Foreskin melanocyte (primary cell): ENCODE measurements at places on chromosomes 4 and X.

GRCh38 chr4:120843849-120844527, 78.5 kb downstream of the PRDM5 start:
- no peak for DNase-seq

DNA sequence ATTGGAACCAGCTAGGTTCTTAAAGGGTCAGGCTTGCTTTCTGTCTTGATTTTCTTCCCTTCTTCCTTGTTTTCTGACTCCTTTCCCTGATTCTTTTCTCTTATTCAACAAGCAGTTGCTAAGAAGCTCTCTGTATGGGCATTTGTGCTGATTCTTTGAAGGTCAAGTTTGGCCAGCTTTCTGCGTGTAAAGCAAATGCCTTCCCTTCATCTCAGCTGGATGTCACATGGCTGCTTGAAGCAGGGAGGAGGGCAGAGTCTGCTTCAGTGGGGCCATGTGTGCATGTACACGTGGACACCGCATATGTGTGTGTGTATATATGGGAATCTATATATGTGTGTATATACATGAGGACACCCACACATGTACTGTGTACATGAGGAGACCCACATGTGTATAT, 139.9 kb upstream of the ATP6AP2 start:
- DNase-seq = peak; percentile 74

GRCh38 chr4:64581422-64581821, 172.2 kb upstream of the TECRL start:
- DNase-seq = no peak

DNA sequence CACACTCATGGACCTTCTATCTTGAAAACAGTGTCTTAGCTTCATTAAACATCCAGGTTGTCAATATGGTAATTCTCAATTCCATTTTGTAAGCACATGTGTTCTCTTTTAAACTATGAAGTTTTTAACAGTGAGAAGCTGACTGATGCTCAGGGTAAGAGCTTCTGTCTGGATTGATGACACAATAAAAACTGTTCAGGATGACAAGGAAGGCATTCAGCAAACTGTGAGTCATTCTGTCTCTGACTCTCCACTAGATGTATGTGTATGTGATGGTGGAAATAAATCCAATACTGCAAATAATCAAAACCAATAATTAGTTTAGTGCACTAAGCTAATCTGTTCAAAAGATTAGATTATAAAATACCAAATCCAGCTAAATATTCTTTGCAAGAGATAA, 115.3 kb upstream of the ARX start:
- peak; percentile 24 for DNase-seq

DNA sequence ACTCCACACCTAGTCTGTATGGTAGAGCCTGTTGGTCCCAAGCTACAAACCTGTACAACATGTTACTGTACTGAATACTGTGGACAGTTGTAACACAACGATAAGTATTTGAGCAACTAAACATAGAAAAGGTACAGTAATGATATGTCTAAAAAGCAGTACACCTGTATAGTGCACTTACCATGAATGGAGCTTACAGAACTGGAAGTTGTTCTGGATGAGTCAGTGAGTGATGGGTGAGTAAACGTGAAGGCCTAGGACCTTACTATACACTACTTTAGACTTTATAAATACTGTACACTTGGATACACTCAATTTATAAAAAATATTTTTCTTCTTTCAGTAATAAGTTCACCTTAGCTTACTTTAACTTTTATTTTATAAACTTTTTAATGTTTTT, 104.0 kb downstream of the TMA16 start:
- DNase-seq = no peak

DNA sequence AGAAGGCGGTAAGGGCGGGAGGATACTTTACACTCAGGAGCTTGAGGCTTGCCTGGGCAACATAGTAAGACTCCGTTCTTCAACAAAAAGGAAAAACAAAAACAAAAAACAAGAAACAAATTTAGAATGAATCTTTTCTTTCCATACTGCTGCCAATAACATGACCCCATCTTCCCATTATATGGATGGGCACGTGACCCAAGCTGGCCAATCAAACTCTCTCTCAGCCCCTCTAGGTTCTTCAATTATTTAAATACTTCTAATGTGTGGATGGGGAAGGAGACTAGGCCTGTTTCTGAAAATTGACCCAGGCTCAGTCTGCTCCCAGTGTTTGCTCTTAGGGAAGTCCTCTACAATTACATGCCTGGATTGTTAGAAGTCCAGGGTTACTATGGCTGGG, 22.2 kb upstream of the ATP6AP2 start:
- DNase-seq = no peak

- DNase-seq = no peak
Observed at GRCh38 chrX:25017667-25018247, 2.0 kb upstream of the ARX start.

- DNase-seq = no peak
Observed at GRCh38 chr4:19304028-19304427, 947.7 kb upstream of the SLIT2 start.

DNA sequence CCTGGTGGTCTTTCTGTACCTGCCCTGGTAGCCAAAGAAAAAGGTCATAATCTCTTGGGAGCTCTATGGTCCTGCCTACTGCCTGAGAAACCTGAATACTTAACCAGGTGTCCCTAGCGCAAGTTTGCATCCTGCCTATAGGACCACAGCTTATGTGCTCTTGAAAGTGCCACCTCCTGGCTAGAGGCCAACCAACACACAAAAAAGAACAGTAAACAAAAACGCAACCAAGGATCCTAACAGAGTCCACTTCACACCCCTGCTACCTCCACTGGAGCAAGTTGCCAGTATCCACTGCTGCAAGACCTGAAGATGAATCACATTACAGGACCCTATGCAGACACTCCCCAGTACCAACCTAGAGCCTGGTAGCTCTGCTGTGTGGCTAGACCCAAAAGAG, 103.2 kb upstream of the PABPC5 start:
- no peak for DNase-seq

DNA sequence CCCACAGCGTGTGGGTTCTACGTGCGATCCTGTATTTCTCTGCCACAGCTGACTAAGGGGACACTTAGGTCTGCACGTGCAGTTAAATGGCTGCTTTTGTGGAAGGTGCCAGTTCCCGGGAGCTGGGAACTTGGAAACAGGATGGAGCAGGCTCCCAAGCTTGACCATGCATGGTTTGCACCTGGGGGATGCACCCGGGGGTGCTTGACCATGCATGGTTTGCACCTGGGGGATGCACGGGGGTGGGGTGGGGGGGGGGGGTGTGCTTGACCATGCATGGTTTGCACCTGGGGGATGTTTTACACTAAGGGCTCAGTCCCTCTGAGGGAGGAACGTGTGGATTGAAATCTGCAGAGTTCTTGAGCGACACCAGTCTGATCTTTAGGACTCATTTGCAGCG, 5.7 kb downstream of the WFS1 start:
- no peak for DNase-seq

DNA sequence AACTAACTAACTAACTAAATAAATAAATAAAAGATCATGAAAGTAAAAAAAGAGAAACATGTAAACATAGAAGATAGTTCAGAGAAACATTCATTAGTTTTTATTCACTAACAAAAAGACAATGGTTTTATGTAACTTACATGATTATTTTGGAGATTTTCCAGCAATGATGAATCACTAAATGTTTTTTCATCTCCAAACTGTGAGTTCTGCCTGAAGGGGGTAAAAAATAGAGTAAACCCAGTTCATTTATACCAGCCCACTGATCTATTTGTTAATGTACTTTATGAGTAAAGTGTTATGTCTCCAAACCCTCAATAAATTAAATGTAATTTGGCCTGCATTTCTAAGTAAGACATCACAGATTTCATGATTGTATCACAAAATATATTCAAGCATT, 101.1 kb downstream of the ATP8A1 start:
- DNase-seq = peak; percentile 19

- no peak for DNase-seq
Observed at GRCh38 chr4:22428441-22428840, 87.4 kb downstream of the ADGRA3 start.

GRCh38 chr4:10020871-10021652, at the start of gene SLC2A9:
Gene SLC2A9 (minus strand): TSS chr4:10021497. CDS start chr4:10021429, 68 bp downstream.
- DNase-seq = no peak

DNA sequence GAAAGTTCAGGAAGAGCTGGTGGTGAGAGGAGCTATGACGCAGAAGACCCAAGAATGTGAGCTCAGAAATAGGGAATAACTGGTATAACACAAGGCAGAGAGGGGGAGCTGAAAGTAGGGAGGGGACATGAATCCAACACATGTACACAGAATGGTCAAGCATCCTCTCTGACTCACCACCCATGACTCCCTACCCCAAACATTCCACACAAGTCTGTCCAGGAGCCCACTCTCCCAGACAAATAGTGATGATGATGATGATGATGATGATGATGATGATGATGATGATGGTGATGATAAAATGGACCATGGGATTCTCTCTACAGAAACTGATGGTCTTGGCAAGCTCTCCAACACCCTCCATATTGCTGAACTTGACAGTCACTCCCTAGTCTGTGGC, 46.4 kb downstream of the NAT8L start:
- DNase-seq = no peak

GRCh38 chr4:5267408-5267807, 216.1 kb downstream of the STK32B start:
- DNase-seq = no peak

DNA sequence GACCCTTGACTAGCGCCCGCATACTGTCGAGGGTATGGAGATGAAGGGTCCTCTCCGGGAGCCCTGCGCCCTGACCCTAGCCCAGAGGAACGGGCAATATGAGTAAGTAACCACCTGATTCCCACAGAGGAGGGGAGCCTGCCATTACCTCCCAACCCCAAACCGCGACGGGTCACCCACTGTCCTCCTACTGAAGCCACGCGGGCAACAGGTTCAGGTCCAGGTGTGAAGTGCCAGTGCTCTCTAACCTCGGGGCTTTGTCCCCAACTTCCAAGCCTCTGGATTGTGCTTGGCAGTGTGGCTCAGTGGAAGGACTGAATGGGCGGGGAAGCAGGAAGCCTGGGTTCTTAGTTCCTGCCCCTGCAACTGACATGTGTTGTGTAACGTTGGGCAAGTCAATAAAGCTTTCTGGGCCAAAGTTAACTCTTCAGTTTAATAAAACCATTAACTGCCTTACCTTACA, 694 bp downstream of the OCRL start:
- DNase-seq = no peak

DNA sequence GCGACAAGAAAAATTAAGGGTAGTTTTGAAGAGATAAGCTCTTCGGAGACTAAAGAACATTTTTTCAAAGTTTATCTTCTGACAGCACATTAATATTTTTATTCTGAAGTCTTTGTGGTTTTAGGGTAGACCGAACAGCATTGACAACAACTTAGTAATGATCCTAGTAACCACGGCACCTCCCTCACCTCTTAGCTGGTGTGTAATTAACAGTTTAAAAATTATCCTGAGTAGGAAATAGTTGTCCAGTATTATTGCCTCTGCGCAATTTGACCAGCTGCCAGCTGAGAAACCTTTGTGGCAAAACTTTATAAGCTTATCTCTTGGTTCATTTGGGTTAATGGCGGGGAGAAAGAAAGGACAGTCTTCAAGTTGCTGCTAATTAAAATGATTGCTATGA, 213.6 kb downstream of the CBLL2 start:
- DNase-seq = no peak

DNA sequence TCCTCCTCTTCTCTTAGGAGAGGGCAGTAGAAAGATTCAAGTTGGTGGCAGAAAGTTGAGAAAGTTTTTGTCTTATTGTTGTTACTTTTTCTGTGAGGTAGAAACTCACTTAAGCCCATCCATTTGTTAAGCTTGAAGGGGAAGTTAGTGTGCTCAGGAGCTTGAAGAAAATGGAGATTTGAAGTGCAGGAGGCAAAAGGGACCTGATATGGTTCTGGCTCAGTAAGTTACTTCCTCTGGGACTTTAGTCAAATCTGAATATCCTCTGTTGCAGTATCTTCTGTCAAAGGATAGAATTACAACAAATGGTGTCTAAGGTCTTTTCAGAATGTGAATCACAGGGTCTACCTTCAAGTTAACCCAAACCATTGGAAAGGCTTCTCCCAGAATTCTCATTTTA, 46.2 kb downstream of the CXCL13 start:
- DNase-seq = no peak

DNA sequence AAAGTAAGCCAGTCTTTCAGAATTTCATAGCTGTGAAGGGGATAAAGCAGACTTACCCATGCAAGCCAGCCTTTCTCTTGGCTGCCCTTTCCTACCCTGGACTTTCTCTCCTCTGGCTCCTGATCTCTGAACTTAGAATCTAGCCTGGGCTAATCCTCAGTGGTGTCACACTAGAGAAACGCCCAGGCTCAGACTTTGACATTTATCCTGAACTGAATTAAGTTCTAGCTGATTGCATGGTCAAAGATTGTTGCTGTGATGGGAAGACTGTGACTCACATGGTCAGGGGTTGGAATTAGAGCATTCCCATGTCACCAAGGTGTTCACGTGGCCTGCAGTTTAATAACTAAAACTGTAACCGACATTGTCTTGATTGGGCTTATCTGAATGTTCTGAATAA, 469.5 kb upstream of the FAT1 start:
- DNase-seq = no peak

- DNase-seq = no peak
Observed at GRCh38 chr4:118941149-118941548, 52.5 kb downstream of the SYNPO2 start.

DNA sequence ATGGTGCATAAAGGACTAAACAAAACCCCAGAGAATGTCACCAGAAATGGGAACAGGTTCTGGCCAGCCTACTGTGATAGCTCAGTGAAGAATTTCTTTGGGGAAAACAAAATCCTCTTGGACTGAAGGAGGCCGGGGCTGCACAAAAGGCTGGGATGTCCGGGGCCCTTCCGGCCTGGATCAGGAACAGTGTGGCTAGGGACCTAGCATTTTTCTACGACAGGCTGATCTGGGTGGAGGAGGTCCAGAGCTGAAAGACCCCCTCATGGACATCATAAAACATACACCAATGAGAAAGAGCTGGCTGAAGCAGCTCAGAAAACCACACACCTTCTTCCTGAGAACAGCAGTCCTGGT, 94.7 kb downstream of the BCOR start:
- no peak for DNase-seq

DNA sequence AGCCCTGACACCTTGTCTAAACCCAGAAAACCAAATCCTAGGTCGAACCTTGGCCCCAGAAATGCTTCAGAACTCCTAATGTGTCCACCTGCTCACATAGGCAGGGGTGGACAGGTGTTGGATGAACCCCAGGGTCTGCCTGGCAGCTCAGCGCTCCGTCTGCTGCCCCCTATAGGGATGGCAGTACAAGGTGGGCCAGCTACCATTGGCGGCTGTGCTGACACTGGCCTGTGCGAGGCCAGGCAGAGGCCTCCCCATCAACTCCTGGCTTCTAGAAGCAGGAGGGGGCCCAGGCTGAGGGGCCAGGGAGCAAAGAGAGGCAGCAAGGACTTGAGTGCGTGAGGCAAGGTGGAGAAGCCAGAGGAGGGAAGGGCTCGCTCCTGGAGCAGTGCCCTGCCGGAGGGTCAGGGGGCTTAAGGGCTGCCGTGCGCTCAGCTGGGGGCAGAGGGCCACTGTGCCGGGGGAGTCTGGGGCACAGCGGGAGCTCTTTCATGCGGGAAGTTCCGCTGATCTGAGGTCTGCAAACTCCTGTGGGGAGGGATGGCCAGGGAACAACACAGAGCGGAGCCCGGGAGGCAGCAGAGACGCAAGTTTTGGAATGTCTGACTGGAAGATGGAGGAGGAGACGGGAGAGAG, 20.6 kb downstream of the CCNQ start:
- no peak for DNase-seq
